ENCODE measurements at places on chromosomes 7 and 10.

DNA sequence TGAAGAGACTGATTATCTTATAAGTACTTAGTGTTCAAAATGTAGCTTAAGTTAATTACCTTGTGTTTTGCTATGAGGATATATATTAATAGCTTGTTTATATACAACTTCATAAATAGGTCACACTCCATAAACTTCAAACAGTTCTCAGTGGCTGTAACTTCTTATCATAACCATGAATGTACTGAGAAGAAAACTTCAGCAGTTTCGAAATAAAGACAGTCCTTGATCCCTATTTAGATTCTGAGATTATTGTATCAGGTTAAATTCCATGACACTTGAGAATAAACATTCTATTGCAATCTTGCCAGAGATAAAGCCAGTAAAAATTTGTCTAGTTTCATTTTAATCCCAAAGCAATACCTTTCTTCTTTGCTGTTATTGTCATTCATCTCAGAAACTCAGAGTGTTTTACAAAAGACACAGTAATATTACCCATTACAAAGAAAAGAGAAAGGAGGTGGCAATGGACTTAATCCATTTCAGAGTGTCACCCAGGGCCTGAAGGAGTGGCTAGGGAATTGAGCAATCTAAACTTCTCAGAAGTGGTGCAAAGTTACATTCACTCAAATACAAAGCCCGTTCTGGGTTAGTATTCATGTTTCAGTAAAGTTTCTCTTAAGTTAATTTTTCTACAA, 403.6 kb downstream of the SEMA3D start:
- no peaks in the 10 kb centered on the region for H3K36me3 ChIP-seq
- no peak overlapping the region for H3K27ac ChIP-seq
- no peaks in the 10 kb centered on the region for H3K4me1 ChIP-seq

DNA sequence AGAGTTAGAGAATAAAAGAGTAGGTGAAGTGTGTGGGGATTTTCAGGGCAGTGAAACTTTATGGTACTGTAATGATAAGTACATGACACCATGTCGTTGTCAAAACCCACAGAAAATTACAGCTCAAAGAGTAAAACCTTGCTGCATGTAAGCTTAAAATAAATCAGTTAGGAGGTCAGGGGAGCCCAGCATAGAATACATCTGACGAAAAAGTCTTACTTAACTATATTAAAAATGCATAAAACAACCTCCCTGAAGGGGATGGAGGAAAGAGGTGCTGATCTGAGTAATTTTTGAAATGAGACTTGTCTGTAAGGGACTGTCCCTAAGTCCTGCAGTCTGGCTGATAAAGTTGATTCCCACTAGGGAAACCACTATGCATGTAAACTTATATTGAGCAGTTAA, 49.8 kb upstream of the AKR1E2 start:
- H3K36me3 ChIP-seq = no peaks in the 10 kb centered on the region
- no peak overlapping the region for H3K27ac ChIP-seq
- no peak for DNase-seq
- no peak overlapping the region for H3K4me3 ChIP-seq

DNA sequence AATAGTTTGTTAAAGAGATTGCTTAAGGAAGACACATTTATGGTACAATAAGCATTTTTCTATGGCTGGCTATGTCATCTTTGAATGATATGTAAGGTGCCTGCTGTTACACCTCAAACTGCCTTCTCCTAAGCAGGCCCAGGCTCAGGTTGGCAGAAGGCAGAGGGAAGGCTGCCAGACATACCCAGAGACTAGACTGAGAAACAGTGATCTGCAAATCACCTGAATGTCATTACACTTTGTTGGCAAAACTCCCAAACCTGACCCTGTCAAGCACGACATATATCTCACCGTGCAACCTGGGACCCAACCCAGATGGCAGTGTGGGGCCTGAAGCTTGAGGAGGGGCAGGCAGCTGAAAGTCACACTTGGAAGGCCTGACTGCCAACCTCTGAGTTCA, 136.6 kb upstream of the TARP start:
- no peak overlapping the region for H3K27ac ChIP-seq
- no peaks in the 10 kb centered on the region for H3K36me3 ChIP-seq
- DNase-seq = no peak
- no peak overlapping the region for H3K4me3 ChIP-seq
- H3K27me3 ChIP-seq = peaks cover 2% of the 10 kb centered on the region

- H3K27ac ChIP-seq = no peak overlapping the region
- no peaks in the 10 kb centered on the region for H3K27me3 ChIP-seq
- peaks cover 17% of the 10 kb centered on the region for H3K4me1 ChIP-seq
- no peak overlapping the region for H3K4me3 ChIP-seq
Measured at GRCh38 chr7:47441796-47442604, 139.9 kb downstream of the TNS3 start.

- no peaks in the 10 kb centered on the region for H3K36me3 ChIP-seq
- no peak overlapping the region for H3K27ac ChIP-seq
- no peak for DNase-seq
Measured at GRCh38 chr7:83677180-83677866, 28.4 kb upstream of the SEMA3E start.

GRCh38 chr10:129586898-129587443, 119.9 kb downstream of the MGMT start:
- H3K27ac ChIP-seq = no peak overlapping the region
- peaks cover 47% of the 10 kb centered on the region for H3K36me3 ChIP-seq
- no peaks in the 10 kb centered on the region for H3K27me3 ChIP-seq
- no peak overlapping the region for H3K4me3 ChIP-seq
- DNase-seq = no peak

DNA sequence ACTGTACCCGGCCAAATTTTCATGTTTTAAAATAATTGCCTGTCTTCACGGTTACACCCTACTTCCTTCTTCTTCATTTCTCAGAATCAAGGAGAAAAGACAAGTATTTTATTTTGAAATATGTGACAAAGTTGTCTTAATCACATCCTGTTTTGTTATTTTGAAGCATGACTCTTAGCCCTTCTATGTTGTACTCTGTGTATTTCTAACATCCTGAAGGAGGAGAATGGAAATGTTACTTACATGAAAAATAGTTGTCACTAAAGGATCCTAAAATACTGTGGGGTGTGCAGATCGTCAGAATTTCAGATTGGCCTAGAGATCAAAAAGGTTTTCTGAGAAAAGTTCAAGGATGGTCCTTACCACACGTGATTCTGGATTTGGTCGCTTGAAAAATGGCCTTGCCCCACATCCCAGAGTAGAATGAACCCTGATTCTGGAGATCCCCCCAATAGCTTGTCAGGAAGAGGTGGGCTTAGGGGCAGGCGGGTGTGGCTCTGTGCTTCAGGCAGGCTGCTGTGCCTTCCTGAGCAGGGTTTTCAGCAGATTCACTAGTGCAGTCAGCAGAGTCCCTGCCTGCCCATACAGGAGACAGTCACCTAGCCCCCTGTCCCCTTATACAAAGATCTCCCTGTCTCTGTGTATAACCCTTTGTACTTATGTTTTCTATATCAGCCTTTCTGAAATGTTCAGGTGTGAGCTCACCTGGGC, 8.6 kb downstream of the UPP1 start:
- H3K27ac ChIP-seq = no peak overlapping the region
- peaks cover 18% of the 10 kb centered on the region for H3K36me3 ChIP-seq
- DNase-seq = no peak
- H3K4me3 ChIP-seq = no peak overlapping the region
- H3K27me3 ChIP-seq = no peaks in the 10 kb centered on the region

DNA sequence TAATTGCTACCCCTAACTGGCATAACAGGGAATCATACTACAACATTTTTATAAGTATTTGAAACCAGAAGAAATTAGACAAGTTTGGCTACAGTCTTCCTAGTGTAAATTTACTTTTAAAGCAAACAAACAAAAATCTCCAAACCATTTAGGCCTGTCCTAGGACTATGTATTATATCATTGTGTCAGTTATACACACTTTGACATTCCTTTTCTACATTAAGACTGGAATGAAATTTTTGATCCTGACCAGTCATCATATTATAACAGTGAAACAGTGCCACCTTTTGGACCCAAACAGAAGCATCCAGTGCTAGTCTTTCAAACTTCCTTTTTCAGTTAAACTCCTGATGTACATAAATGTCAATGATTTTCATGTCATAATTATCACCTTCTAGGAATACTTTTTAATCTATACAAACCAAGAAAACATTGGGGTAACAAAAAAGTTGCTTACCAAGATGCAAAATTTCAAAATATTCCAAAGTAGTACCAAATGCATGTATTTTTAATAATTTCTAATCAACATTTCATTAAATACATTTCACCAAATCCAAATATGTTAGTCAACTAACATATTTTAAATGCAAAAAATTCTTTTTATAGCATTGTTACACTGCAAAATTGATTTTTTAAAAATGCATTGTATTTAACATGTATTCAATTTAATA, 75.7 kb downstream of the IMMP2L start:
- H3K4me1 ChIP-seq = peaks cover 2% of the 10 kb centered on the region
- H3K27me3 ChIP-seq = no peaks in the 10 kb centered on the region
- H3K36me3 ChIP-seq = peaks cover 12% of the 10 kb centered on the region
- DNase-seq = no peak
- H3K27ac ChIP-seq = no peak overlapping the region

GRCh38 chr7:33706771-33707200, 198.6 kb upstream of the BMPER start:
- no peaks in the 10 kb centered on the region for H3K27me3 ChIP-seq
- no peak overlapping the region for H3K4me3 ChIP-seq
- DNase-seq = no peak
- no peaks in the 10 kb centered on the region for H3K4me1 ChIP-seq
- H3K36me3 ChIP-seq = peaks cover 7% of the 10 kb centered on the region

DNA sequence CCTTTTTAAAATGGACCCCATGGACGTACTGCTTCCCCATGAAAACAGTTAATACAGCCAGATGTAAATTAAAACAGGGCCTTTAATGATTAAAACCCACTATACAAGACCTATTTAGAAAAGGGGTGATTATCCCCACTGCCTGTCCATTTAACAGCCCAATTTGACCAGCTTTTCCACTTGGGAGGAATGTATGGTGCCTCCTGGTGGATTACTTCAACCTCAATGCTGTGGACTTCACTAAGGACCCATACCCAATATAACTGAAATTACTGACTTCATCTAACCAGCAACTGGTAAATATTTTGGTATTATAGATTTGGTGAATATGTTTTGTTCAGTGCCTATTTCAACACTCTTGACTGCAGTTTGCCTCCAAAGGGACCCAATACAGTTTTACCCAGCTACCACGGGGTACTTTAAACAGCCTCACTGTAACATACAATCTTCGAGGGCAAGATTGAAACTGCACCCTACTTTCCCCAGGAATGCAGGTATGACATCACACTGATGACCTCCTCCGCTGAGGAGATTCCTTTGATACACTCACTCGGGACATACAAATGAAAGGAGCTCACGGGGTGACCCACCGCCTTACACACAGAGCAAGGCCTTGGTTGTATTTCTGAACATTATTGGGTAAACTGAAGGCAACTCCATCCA, 192.8 kb downstream of the DNAJC1 start:
- no peaks in the 10 kb centered on the region for H3K27me3 ChIP-seq
- DNase-seq = no peak
- H3K27ac ChIP-seq = no peak overlapping the region
- H3K4me1 ChIP-seq = peaks cover 7% of the 10 kb centered on the region

DNA sequence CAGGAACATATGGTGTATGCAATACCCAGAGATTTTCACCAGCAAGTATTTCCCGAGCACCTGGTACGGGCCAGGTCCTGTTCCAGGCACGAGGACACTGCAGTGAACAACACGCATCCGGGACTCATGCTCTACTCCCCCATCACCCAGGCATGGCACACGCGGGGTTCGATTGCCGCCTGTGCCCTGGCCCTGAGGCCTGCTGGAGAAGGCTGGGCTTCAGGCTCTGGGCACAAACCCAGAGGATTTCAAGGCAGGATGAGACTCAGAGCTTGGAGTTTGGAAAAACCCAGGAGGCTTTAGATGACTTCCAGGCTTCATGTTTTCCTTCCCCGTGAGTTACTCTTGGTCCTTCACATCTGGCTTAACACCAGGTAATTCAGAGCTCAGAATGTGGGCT, 143.5 kb downstream of the NEURL1 start:
- no peaks in the 10 kb centered on the region for H3K36me3 ChIP-seq
- no peak overlapping the region for H3K4me3 ChIP-seq
- no peaks in the 10 kb centered on the region for H3K4me1 ChIP-seq
- no peak overlapping the region for H3K27ac ChIP-seq
- H3K27me3 ChIP-seq = no peaks in the 10 kb centered on the region
- no peak for DNase-seq

DNA sequence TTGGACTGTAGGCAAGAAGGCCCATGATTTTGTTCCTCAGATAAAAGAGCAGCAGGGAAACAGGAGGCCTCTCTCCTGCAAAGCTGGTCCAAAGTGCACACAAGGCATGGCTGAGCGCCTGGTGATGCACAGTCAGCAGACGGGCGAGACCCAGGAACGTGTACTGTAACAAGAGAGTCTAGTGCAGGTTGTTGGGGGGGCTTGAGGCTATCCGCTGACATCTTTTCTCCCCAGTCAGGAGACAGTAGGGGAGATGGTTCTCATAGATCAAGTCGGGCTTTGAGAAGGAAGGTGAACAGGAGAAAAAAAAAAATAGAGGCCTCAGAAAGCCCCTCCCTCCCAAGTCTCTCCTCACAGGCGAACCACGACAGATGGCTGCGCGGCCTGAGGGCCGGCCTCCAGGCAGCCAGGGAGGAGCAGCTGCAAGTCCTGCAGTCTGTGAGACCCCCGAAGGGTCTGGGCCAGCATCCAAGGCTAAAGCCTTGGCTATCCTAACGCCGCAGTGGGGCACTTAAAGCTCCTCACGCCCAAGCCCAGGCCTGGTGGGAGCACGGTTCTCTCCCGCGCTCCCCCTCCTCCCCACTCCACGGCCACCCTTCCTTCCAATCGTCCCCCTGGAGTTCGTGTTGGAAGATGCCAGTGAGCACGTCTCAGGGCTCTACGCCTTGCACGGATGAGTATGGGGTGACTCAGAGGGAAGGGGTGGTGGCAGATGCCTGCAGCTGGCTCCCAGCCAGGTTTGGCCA, 68.3 kb downstream of the PRKAG2 start:
- H3K4me1 ChIP-seq = peaks cover 28% of the 10 kb centered on the region
- H3K27me3 ChIP-seq = no peaks in the 10 kb centered on the region
- peaks cover 16% of the 10 kb centered on the region for H3K36me3 ChIP-seq

DNA sequence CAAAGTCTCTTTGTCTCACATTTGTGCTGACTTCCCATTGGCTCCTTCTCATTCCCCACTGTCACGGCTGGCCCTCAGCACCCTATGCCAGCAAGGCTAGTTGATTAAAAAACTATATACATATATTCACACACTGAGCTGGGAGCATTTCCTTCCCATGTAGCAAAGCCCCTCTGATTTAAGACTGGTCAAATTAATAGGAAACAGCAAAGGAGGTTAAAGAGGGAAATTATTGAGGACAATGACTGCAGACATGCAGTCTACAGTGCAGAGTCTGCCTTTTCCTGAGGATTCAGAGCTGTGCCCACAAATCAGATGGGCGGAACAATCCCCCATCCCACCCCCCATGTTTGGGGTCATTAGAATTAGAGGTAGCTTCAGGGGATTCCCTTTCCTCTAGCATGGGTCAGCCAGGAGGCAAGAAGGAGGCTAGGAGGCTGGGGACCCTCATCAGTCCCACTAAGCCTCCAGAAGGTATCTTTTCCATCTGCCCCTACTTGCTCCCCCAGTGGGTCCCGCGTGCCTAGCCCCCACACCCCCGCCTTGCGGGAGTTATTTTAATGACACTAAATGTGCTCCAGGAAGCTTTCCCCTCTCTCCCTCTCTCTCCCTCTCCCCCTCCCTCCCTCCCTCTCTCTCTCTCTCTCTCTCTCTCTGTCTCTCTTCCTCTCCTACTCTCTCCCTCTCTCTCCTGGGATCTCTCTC, 9.8 kb upstream of the DLX6 start:
- peaks cover 33% of the 10 kb centered on the region for H3K27me3 ChIP-seq
- H3K4me3 ChIP-seq = no peak overlapping the region
- H3K27ac ChIP-seq = no peak overlapping the region
- DNase-seq = no peak
- H3K4me1 ChIP-seq = no peaks in the 10 kb centered on the region

Measured in memory B cell (primary cell).